ENCODE measurements at places on chromosomes 5 and 9. TPM values are rescaled to one million over a fixed set of nuclear protein-coding genes. Genes with fewer than 3 reads are reported as not detected.

Gene IL4
- total RNA-seq, result 4.5 TPM

Gene CDKN2B
- total RNA-seq, result 0.80 TPM

Gene RASGEF1C
- total RNA-seq, result not detected

Gene SLC36A3
- total RNA-seq, result not detected

Gene PAPPA
- 0.28 TPM for total RNA-seq

Gene CCDC171
- 13.9 TPM for total RNA-seq

Gene GGTA1
- total RNA-seq, result 7.9 TPM

DNA sequence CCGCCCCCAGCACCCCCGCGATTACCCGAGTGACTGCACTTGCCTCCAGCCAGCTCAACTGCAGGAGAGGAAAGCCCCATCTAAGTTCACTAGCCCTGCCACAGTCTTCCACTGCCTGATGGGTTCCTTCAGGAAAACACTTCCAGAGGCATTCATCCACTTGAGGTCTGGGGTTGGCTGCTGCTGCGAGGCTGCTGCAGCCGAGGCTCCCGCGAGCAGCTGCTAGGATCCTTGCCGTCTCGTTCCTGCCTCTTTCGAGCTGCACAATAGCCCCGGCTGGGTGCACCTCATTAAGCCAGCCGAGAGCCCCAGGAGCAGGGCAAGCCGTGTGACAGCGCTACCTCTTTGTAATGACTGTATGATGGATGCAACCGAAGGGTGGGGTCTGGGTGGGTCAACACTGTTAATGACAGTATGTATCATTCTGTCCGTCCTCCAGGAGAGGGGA lies 24.2 kb upstream of the ELAVL2 start:
- no peak for DNase-seq

DNA sequence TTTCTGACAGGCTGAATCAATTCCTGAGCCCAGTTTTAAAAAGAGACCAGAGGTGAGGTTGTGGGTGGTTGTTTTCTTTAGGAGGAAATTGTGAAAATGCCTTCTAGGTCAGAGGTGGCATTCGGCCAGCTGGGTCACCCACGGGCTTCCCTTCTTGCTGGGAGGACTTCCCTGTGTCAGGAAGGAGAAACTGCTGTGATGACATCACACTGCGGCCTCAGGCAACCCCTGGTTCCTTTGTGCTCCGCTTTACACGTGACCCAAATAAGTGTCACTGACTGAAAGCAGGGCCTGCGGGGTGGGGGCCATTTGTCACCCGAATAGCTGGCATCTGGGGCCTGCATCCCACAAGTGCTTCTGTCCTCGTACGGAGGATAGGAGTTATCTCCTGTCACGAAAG lies 39.7 kb downstream of the FABP6 start:
- no peak for DNase-seq

- no peak for DNase-seq
Measured at GRCh38 chr5:32595118-32595517, 9.8 kb downstream of the SUB1 start.

DNA sequence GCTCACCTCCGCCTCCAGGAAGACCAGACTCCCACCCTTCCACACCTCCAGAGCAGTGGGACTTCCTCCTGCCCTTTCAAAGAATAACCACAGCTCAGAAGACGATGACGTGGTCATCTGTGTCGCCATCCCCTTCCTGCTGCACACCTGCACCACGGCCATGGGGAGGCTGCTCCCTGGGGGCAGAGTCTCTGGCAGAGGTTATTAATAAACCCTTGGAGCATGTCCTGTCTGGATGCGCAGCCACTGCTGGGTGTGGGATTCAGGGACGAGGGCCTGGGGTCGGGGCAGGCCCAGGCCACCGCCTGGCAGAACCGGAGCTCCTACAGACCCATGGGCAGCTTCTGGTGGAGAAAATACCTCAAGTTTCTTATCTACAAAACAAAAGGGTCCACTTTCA lies 5.0 kb downstream of the PAEP start:
- no peak for DNase-seq

DNA sequence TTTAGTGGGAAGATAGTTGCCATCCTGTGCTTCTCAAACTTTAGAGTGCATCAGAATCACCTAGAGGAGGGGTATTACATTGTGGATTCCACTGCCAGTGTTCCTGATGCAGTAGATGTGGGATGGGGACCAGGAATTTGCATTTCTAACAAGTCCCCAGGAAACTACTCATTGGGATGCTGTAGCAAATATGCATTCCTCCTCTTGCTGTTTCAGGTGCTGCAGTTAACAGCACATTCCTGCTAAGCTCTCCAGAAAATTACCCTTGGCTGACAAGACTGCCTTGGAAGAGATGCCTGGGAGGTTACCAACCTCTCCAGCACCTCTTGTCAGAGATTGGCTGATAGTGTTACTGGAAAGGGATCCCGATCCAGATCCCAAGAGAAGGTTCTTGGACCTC lies 270.5 kb downstream of the OSTF1 start:
- DNase-seq, result no peak

GRCh38 chr9:72643651-72644050 lies 122.2 kb downstream of the TMC1 start:
- no peak for DNase-seq

All from thymus (tissue), 14 donors.